ENCODE measurements at places on chromosomes 4 and X. TPM values are rescaled to one million over a fixed set of nuclear protein-coding genes. Genes with fewer than 3 reads are reported as not detected.

The ZNF157 gene
- total RNA-seq = 1.4 TPM

The YY2 gene
- 0.56 TPM for total RNA-seq

The NOX1 gene
- not detected for total RNA-seq

The MAGEA3 gene
- total RNA-seq = not detected

The FNIP2 gene
- total RNA-seq = 10.5 TPM

The CABS1 gene
- total RNA-seq = 0.09 TPM
